ENCODE measurements at places on chromosomes 7 and 10.

GRCh38 chr7:4667776-4668509, 14.2 kb upstream of the FOXK1 start:
- DNase-seq = no peak

DNA sequence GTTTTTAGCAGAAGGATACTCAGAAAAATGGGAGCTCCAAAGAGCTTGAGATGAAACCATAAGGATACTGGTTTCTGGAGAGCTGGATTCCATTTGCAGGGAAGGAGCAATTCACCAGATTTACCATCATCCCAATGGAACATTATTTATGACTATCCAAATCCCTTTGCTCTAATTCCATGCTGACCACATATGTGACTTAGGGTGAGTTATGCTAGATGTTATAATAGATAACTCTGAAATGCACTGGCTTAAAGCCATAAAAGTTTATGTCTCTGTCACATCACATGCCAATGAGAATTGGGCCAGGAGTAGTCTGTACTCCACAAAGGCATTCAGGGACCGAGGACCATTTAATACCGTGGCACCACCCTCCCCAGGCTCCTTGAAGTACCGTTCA, 185.2 kb downstream of the SKIDA1 start:
- no peak for DNase-seq

DNA sequence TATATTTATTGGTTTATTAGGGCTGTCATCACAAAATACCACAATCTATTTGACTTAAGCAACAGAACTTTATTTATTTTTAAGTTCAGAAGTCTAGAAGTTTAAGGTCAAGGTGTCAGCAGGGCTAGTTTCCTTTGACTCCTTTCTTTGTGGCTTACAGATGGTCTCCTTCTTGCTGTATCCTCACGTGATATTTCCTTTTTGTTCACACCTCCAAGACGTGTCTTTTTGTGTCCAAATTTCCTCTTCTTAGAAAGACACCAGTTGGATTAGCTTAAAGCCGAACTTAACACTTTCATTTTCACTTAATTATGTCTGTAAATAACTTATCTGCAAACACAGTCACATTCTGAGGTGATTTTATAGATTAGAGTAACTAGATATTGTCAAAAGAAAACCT, 631.4 kb upstream of the POT1 start:
- no peak for DNase-seq

DNA sequence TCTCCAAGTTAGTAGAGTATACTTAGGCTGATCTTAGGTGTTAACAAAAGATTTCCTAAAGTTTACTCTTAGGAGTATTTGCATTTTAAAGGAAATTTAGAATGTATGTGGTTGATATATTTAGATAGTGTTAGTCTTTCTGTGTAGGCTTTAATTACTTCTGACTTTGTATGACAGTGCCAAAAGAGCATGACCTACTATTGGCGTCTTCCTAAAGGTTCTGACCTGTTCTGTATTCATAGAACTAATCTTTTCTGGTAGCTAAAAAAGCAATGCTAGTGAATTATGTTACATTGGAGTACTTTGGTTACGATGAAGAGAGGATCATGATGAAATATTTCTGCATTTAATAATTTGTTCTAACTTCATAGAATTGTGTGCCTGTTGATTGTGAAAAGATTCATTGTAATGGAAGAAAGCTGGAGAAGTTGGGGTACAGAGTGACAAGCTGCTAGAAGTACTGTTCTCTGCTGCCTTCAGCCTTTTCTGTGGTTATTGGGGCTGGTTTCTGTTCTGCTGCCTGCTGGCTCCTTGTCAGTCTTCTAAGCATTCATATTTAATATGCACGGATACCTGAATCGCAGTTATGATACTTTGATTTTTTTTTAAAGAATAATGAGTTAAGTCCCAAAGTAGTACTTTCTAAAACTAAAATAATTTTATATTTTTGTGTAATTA, 13.2 kb downstream of the WAC start:
- DNase-seq = no peak

DNA sequence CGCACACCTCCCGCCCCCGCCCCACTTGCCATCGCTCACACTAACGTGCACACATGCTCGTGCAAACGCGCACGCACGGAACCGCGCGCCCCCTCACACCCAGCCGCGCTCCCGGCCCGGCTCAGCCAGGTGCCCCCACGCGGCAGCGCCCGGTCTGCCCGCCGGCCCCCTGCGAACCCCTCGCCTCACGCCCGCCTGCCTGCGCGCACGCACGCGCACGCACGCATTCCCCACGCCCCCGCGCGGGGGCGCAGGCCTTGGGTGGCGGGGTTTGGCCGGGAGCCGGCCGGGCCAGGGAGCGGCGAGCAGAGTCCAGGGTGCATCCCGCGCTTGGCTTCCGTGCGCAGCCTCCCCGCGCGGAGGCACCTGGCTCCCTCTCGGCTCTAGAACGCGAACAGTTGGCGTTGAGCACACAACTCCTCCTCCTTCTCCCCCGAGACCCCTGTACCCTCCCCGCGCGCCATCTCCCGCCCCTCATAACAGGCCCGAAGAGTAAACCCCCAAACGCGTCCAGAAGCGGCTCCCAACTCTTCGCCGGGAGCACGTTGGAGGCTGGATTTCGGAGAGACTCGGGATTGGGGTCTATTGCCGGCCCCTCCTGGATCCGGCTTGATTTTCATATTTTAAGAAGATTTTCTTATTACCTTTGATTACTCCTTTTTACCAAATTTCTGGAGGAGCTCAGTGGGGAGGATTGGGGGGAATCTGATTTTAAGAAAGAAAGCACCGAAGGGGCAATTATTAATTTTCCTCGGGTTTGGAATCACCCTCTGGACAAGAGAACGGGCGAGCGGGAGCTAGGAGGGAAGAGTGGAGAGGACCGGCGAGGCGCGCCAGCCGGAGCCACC, 527 bp upstream of the SORCS3 start:
- DNase-seq = no peak

GRCh38 chr10:67075491-67075971, 149.7 kb downstream of the LRRTM3 start:
- no peak for DNase-seq

- no peak for DNase-seq
Observed at GRCh38 chr10:129416155-129416554, 50.9 kb upstream of the MGMT start.

DNA sequence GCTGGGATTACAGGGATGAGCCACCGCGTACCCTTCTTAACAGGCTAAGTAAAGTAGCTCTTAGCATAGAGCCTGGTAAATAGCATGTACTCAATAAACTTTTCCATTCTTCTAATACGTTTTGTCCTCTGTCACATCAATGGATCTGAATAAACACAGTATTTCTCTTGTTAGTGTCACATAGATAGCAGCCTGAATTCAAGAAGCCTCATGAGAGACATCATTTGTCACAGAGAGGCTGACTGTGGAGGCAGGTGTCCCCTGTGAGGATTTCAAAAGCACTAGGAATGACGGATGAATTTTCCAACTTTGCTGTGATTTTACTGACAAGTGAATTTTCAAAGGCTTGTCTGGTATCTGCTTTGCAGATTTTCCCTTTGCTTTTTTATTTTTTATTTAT, 82.6 kb upstream of the CDC14C start:
- no peak for DNase-seq

GRCh38 chr10:17238445-17239291, 10.6 kb downstream of the VIM start:
- DNase-seq = no peak

GRCh38 chr10:72025832-72026231, 61.6 kb downstream of the CHST3 start:
- DNase-seq = no peak

DNA sequence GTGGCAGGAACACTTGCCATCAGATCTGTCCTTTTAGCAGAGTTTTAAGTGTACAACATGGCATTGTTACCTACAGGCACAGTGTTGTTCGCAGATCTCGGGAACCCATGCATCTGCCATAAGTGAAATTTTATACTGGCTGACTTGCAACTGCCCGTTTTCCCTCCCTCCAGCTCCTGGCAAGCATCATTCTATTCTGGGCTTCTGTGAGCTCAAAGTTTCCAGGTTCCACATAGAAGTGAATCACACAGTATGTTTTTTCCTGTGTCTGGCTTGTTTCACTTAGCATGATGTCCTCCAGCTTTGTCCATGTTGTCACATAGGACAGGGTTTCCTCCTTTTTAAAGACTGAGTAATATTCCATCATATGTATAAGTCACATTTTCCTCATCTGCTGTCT, 56.6 kb downstream of the C10orf143 start:
- no peak for DNase-seq

DNA sequence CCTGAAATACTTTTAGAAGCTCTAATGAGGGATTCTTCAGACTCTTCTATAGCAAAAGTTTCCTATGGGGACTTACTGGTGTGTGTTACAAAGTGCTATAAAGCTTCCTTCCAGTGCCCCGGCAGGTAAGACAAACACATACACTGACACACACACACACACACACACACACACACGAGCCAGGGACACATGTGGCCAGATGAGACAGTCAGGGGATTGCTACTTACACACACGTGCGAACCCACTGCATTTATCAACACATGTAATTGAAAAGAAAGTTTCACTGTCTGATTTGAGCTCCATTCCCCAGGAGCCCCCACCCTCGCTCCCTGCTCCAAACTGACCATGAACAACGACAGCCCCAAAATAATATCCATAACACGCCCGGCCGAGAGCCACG, 119.8 kb downstream of the PRPF18 start:
- DNase-seq = no peak

DNA sequence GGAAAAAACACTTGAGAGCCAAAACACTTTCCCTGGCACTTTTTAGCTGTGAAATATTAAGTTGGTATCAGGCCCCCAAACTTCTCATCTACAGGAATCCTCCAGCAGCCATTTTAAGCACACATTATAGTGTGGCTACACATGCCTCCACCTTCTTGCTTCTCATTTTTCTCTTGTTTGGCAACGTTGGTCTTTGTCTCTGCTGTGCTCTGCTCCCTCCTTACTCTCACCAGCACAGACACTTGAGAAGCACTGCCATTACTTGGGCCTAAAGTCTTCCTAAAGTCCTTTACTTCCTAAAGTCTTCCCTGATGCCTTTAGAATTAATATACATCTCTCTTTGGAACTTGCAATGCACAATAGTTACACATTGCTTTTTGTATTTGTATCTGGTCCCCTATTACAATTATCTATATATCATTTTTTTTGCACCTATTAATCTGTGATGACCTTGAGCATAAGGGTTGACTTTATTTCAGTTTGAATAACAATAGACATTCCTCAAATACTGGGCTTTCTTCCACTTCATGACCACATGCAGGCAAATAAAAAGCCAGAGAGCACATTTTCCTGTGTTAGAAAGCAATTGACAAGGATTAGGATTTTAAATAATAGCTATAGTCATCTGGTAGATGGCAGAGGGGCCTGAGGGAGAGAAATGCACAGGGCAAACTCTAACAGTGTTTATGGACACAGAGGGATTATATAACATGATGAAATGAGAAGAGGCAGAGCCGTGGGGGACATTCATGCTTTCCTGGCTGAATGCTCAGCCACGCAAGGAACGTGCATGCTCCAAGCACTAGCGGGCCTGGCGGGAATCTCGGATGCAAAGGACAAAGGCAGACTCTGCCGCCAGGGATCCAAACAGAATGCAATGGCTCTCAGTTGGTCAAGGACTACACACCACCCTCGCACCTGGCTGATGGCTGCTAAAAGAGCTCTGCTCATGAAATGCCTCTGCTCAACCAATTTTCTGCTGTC, 99.3 kb downstream of the CDC14C start:
- DNase-seq = no peak

- DNase-seq = no peak
Observed at GRCh38 chr7:102393467-102393866, 2.7 kb upstream of the PRKRIP1 start.

DNA sequence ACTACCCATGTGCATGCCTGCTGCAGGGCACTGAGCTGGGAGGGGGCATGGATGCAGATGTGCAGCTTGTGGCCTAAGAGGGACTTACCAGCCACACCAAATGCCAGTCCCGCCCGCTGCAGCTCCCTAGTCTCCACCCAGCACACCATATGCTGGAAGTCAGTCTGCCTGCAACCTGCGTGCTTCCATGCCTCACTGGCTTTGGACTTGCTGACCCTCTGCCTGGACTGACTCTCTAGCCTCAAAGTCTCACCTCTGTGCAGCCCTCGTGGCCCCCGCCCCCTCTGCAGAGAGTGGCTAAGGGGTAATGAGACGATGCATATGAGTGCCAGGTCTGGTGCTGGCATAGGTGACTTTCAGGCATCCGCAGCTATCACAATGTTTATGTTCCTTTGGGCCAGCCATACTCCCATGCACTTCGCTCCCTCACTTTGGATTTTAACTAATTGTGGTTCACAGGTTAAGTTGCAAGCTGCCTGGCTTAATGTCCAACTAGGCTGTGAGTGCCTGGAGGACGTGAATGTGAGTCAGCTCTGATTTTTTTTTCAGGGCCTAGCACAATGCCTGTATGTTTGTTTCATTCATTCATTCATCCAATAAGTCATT, 21.7 kb downstream of the TRIM8 start:
- DNase-seq = no peak

- no peak for DNase-seq
Observed at GRCh38 chr7:103928581-103928980, 60.9 kb downstream of the RELN start.

- DNase-seq = no peak
Observed at GRCh38 chr7:22802426-22802825, 20.2 kb downstream of the TOMM7 start.

DNA sequence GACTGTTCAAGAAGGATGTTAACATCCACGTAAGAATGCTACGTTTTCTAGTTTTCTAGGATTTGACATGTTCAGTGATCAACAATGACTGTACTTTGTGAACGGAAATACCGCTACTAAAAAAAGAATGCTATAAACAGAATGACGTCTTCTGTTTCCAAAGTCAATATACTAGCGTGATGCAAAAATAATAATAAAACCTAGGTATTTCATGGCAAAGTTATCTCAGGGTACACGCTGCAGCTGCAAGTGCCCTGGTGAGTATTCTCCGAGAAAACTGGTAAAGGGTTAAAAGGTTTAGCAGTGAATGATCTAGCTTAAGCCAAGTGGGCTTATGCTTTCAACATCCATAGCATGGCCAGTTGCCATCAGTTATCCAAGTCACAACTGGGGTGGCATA, 653.3 kb upstream of the PFKP start:
- DNase-seq = no peak

DNA sequence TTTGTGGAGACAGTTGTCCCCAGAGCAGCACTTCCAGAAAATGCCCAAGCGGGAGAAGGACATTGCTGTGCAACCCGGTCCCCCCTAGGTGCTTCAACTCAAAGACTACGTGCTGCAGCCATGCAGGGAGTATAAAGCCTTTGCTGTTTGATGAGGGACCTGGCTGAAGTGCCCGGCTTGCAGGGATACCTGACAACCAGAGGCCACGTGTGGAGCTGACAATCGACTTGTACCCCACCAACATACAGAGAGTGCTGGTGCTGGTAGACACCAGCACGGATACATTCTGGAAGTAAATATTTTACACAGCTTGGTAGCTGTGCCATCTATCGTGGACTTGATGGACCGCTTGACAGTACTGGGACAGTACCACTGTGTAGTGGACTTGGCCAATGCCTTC, 240.6 kb downstream of the CACNA2D1 start:
- no peak for DNase-seq

- DNase-seq = no peak
Observed at GRCh38 chr10:93287775-93288174, 194.4 kb downstream of the MYOF start.

GRCh38 chr7:37916673-37917660, at the start of gene SFRP4:
Gene SFRP4, minus strand, starts transcription at chr7:37916817. Its CDS starts 280 bp downstream, at chr7:37916537.
- no peak for DNase-seq
